ENCODE measurements at places on chromosomes 16 and 17.

GRCh38 chr16:89623511-89624261 is 10.2 kb downstream of the DPEP1 start:
- no peak for DNase-seq

DNA sequence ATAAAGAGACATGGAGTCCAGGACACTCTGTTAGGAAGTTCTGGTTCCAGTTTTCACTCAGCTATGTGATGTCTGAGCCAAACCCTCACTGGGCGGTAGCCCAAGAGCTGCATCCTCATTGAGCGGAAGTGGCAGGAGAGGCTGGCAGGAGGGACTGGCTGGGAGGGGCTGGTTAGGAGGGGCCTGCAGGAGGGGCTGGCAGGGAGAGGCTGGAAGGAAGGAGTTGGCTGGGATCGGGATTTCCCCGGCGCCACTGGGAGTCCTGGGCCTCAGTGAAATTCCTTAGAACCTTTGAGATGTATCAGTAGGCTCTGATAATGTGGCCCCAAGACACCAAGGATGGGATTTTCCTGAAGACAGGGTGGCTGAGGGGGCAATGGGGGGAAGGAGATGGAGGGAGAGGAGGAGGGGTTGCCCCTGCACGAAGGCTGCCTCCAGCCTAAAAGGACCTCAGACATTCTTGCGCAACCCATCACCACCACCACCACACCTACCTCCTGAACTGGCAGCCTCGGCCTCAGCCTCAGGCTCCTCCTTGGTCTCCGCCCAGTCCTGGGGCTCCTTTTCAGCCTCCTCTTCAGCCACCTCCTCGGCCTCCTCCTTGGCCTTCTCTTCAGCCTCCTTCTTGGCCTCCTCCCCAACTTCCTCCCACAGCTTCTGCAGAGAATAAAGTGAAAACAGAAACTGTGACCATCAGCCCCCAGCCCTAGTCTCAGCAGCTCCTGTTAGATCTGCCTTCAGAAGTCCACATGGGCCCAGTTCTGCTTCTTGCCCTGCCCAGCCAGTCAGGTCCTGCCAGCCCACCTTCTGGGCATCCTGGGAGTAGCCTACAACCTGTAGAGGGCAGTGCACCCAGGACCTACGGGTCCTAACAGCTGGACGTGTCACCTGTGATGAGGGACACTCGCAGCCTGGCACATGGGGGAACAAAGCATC is 31.7 kb downstream of the CNGB1 start:
- DNase-seq: no peak

DNA sequence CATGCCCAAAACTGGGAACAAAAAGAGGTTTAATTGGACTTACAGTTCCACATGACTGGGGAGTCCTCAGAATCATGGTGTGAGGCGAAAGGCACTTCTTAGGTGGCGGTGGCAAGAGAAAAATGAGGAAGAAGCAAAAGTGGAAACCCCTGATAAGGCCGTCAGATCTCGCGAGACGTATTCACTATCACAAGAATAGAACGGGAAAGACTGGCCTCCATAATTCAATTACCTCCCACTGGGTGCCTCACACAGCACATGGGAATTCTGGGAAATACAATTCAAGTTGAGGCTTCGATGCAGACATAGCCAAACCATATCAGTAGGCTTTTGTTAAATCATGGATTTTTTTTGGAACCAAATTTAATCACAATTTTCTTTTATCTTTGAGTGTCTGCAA is 24.4 kb downstream of the RBL2 start:
- DNase-seq: no peak

DNA sequence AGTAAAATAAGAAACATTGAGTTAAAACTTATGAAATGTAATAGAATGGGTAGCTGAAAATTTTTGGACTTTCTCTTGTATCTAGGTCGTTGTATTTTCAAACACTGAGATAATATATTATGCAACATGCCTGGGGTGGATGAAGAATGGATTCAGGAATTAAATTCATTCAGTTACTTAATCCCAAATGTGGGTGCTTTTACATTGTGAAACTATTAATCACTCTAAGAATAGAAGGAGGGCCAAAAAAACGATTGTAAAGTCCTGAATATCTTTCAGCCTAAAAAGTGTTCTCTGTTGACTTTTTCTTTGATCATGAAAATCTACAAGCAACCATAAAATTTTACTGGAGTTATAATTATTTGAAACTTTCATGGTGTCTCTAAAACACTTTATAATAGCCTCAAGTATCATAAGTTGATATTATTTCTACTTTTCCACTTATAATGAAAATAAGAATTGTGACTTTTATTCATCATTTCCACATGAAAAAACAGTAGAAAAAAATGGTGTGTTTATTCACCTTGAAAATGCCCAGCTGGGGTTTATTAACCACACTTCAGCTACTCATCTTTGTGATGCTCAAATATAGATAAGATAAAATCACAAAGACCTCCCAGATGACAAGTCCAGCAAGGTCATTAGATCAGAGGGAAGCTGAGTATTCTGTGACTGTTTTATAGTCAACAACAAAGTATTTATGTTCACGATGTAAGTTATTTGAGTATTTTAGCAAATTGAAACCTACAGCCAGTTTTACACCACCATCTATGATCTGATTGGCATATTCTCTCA is 619.9 kb upstream of the SOX9 start:
- DNase-seq: no peak

DNA sequence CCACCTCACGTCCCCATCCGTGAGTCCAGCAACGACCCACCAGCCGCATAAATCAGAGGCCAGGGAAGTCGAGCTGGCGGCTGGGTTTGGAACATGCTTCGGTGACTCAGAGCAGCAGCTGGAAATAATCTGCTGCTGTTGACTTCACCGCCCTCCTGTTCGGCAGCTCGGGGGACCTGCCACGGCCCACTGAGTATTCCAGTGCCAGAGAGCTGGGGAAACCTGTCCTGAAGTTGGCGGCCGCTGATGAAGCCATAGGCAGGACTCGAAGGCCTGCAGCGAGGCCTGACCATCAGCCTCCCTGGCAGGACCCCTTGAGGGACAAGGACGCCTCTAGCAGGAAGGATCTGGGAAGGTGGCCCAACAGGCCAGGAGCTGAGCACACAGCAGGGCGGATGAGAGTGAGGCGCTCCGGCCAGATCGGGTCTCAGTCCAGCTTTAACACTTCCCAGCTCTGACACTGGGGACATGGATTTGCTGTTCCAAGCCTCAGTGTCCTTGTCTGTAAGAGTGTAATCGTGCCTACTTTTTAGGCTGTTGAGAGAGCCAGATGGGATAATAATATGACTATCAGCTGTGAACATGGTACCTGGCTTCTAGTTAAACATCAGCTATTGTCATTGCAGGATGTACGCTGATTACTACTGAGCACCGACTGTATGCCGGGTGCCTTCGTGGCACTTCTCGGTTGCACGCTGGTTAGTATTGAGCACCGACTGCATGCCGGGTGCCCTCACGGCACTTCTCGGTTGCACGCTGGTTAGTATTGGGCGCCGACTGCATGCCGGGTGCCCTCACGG is 50.4 kb upstream of the CIBAR2 start:
- DNase-seq: no peak

DNA sequence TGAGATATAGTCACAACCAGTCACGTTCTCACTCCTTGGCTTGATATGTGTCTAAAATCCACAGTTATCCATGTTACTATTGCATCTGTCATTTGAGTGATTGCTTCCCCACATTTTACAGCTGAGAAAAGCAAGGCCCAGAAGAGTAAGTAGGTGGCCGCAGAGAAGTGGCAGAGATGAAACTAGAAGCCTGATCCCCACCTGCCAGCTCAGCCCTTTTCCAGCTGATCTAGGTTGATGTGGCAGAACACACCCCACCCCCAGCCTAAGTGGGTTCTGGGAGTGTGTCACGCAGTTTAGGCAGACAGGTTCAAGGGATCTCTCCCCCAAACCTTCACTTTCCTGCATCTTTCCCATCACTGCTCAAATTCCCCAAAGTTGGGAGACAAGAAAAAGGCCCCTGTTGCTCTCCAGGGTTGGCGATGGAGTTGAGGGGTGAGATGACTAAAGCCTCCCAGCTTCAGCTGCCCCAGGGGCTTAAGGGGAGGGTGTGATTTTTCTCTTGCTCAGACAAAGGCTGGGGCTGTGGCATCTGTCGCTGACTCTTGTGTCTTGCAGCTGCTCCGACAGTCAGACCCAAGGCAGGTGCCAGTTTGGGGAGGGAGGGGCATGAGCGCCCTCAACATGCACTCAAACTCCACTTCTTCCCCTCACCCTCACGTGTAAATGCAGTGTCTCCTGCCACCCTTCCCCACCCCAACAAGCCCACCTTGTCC is 48.9 kb upstream of the LHX1 start:
- DNase-seq: no peak

DNA sequence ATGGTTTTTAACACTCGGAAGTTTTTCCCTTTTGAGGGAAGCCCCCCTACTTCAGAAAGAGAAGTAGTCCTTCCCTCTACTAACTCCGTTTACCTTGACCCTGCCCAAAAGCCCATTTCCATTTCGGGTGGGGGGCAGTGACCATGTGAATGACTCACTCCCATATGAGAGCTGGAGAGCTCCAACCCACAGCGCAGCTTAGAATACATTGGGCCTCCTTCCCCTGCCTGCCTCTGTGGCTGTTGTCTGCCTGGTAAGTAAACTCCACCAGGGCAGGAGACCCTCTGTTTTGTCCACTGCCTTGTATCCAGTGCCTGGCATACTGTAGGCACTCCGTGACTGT is 985 bp downstream of the SGSM2 start:
- DNase-seq: peak; percentile 38

DNA sequence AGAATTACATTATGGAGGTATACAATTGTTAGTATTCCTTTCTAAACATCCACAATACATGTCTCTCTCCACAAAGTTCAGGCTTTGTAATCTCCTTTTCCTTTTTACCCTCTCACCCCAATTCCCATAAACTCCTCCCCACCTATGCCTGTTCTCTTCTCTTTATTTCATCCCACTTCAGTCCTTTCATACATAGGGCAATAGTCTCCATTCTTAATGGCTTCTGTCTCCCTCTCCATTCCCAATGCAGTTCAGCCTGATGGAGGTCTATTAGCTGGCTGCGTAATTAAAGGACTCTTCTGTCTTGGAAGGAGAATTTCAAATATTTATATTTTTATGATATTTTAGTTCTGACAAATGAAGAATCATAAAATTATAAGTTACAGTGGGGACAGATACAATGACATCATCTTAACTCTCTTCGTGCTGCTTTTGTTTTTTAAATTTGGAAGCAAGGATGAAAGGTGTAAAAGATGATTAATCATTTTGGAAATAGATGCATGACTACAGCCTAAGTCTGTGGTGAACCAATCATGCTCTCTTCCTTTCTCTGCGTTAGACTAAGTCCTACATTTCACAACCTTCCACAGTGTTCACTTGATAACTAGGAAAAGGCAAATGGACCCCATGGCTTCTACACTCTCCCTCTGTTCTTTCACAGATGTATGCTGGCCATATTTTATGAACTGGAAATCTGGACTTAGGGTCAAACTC is 11.2 kb upstream of the FAM20A start:
- DNase-seq: no peak

GRCh38 chr17:773016-773415 is 9.1 kb downstream of the GLOD4 start:
- DNase-seq: no peak

DNA sequence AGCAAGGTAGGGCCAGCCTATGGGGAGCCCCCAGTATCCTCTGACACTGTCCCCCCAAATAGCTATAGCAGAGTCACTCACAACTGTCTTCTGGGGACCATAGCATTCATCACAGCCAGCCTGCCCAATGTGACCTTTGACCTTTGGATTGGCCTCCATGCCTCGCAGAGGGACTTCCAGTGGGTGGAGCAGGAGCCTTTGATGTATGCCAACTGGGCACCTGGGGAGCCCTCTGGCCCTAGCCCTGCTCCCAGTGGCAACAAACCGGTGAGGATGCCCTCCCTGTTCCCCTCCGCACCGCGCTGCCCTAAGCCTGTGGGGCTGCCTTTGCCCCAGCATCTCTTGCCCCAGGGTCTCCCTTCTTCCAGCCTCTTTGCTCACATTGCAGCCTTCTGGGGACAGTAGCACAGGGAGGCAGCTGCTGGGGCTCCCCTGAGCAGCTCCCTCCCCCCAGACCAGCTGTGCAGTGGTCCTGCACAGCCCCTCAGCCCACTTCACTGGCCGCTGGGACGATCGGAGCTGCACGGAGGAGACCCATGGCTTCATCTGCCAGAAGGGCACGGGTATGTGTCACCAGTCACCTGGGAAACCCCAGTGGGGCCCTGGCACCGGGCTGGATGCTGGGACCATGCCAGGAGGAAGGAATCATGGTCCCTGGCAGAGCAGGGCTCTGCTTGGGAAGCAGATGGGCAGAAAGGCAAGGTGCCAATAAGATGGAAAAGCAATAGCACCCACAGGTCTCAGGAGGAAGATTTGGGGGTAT is 61.1 kb downstream of the MRC2 start:
- DNase-seq: no peak

DNA sequence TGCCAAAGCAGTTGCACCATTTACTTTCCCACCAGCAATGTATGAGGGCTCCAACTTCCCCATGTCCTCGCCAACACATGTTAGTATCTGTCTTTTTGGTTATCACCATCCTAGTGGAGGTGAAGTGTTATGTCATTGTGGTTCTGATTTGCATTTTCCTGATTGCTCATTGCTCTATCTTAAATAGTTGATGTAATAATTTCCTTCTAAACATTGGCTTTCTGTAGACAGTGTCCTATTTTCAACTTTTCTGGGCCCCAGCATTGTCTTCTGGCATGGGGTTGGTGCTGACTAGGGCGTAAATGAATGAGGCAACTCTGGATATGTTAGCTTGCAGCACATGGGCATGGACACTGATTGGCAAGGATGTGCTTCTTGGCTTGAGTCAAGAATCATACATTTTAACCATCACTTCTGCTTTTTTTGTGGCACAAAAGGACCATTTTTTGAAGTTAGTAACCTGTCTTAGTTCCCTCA is 25.1 kb downstream of the PLCG2 start:
- no peak for DNase-seq

DNA sequence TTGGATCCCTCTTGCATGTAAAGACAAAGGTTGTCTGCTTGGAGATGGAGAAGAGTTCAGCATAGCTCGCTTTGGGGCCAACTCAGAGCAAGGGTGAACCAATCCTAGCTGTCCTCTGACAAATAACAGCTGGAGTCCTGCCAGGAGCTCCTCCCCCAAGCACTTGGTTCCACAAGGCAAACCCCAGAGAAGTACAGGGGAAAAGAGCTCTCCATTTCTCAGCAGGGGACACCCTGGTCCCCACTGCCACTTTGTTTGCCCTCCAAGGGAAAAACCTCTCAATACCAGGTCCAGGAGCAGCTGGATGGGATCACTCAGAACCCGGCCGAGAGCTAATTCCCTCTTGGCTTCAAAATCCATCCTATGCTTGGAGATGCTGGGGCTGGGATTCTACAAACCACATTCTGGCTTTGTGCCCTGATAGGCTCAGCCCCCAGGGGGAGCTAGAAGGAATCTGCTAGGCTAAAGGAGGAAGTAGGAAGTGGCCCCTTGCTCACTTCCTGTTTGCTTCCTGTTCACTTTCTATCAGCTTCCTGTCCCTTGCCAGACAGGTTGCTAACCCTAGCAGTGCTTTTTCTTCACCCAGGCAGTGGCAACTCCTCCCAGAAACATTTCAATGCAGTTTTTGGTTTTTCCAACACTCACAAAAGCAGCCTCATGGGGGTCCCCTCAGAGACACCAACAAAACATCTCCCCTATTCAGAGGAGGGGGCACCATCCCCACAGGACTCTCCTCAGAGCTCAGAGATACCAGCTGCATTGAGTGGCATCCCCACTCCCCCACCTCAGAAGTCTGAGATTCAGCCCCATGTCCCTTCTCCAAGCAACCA is 30.7 kb downstream of the CDRT4 start:
- DNase-seq: peak; percentile 57

- DNase-seq: no peak
Measured at GRCh38 chr17:79154446-79154845, 79.8 kb downstream of the ENGASE start.

- no peak for DNase-seq
Measured at GRCh38 chr17:27511168-27511883, 55.1 kb downstream of the KSR1 start.
